ENCODE measurements at places on chromosomes 3 and 15. TPM values are rescaled to one million over a fixed set of nuclear protein-coding genes. Genes with fewer than 3 reads are reported as not detected.

- no peak for DNase-seq
Measured at GRCh38 chr3:59605318-59605717, 555.5 kb upstream of the CFAP20DC start.

Gene IL5RA
- 0.65 TPM for total RNA-seq

Gene SYNM
- 311 TPM for total RNA-seq

Gene EOMES
- 0.08 TPM for total RNA-seq

DNA sequence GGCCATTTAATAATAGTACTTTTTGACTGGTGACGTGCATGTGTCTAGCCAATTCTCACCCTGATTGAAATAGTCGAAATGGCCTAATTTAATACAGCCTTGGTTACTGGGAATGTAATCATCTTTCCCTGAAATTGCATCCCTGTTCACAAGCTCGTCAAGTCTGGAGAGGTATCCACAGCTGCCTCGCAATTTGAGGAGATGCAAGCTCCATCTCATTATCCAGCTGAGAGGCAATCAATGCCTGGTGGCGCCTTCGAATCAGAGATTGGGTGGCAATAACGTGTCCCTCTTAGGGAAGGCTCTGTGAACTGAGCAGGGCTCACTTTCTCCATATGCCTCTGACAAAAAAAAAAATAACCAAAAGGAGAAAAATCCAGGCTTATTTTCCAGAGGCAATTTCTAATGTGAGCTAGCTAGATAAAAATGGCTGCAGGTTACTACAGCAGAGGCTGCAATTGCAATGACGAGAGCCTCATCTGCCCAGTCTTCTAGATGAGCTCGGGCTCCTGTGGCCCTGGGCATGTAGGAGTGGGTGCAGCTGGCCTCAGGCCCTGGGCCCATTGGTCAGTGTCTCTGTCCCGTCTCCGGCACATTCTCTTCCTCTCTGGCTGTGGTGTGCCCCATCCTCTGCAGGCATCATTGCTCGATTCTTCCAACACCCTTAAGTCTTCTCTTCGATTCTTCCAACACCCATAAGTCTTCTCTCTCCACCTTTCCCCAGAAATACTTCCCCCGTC lies 487.5 kb downstream of the GABRG3 start:
- no peak for DNase-seq

GRCh38 chr3:9280451-9281219 lies 31.2 kb upstream of the SRGAP3 start:
- DNase-seq, result no peak

Gene EOGT
- 25.2 TPM for total RNA-seq

Gene GATM
- 42.0 TPM for total RNA-seq

DNA sequence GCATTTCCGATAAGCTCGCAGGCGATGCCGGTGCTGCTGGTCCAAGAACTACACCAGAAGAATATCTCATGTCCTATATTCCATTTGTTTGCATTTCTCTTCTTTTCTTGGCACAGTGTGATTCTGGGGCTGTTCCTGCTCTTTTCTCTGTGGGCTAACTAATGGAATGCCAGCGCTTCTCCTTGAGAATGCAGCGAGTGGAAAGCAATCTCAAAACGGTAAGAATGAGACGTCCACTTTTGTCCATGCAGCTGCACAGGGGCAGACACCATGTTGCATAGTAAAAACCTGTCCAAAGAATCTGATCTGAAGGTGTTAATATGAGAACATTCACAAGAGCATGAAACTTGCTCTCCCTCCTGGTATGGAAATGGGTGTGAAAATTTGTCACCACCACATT lies 6.6 kb upstream of the CHRNA3 start:
- no peak for DNase-seq

Gene RYR3
- total RNA-seq, result not detected

Gene LRCH3
- 17.9 TPM for total RNA-seq

- DNase-seq, result no peak
Measured at GRCh38 chr3:170637306-170637705, 51.4 kb upstream of the SLC7A14 start.

DNA sequence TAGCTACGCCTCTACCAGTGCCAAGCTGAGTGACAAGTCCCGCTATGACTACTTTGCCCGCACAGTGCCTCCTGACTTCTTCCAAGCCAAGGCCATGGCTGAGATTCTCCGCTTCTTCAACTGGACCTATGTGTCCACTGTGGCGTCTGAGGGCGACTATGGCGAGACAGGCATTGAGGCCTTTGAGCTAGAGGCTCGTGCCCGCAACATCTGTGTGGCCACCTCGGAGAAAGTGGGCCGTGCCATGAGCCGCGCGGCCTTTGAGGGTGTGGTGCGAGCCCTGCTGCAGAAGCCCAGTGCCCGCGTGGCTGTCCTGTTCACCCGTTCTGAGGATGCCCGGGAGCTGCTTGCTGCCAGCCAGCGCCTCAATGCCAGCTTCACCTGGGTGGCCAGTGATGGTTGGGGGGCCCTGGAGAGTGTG lies 5.7 kb downstream of the GRM2 start:
- DNase-seq, result no peak

Gene SLC12A8
- 0.19 TPM for total RNA-seq

DNA sequence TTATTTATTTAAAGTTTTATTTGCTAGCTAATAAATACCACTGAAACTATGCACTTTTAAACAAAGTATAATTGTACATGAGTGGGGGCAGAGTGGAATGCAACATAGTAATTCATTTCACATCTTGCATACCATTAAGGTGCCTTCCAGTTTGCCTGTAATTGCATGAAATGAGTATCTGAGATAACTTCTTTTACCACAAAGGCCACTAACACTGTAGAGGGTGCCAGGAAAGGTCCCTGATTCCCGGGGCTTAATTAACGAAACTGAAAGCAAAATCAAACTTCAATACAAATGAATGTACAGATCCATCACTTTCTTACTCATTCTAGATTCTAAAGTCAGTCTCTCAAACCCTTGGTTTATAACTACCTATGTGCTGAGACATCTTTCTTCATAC lies 2.1 kb downstream of the CD47 start:
- DNase-seq, result no peak

Gene OSBPL10
- 6.6 TPM for total RNA-seq

GRCh38 chr15:87369269-87369668 lies 887.3 kb downstream of the NTRK3 start:
- DNase-seq, result no peak

- DNase-seq, result peak; percentile 39
Measured at GRCh38 chr3:195893516-195893915, 14.8 kb downstream of the TNK2 start.

- DNase-seq, result no peak
Measured at GRCh38 chr3:153287017-153287416, 125.0 kb downstream of the RAP2B start.

DNA sequence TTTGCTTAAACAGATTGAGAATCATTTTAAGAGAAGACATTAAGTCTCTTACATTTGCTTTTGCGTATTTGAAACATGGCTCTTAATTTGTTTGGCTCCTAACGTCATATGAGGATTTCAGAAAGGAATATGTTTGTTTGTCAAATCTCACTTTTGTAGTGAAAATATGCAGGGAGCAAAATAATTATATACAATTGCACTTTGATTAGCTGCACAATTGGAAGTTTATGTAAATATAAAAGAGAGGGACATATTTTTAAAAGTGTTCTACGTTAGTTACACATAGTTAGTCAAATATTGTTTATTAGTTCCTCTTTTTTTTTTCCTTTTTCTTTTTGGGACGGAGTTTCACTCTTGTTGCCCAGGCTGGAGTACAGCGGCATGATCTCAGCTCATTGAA lies 42.7 kb upstream of the GOLIM4 start:
- no peak for DNase-seq

Measured in Right ventricle myocardium inferior (tissue), 1 donor.